ENCODE measurements at places on chromosomes 11 and 22.
A peak's percentile ranks its signal among the peaks of the same experiment; 100 is the strongest.

GRCh38 chr11:14783788-14784187 lies 108.2 kb downstream of the CYP2R1 start:
- no peak overlapping the region for H3K4me3 ChIP-seq
- H3K4me1 ChIP-seq, result no peaks in the 10 kb centered on the region
- no peaks in the 10 kb centered on the region for H3K36me3 ChIP-seq
- H3K27me3 ChIP-seq, result no peaks in the 10 kb centered on the region

- H3K27ac ChIP-seq, result no peak within 1 kb of the TSS
- peaks cover 22% of the 10 kb centered on the region for H3K27me3 ChIP-seq
- peaks cover 11% of the 10 kb centered on the region for H3K36me3 ChIP-seq
- DNase-seq, result no peak
Measured at GRCh38 chr11:60924110-60924905, at the start of gene TMEM132A. TMEM132A (plus strand) TSS chr11:60924460; CDS start chr11:60924634, 174 bp downstream.

DNA sequence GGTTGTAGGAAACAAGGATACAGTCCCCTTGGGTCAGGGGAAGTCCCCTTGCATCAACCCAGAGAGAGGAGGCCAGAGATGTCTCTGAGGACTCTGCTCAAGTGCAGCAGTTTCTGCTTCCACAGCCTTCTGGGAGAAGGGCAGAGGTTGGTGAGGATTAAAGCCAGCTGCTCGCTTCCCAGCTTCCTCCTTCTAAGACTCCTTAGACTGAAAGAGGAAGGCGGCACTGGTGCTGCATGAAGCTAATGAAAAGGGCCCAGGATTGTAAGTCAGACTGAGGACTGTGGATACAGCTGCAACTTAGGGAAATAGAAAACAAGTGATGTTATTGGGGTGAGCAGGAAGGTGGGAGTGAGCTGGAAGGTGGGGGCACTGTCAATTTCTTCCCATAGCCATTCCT lies at the start of gene OR52K1:
Gene OR52K1 (plus strand): TSS at position 202 of the 400 bp plus-strand sequence. CDS start 6,255 bp downstream, outside the sequence.
- no peaks in the 10 kb centered on the region for H3K27me3 ChIP-seq
- no peaks in the 10 kb centered on the region for H3K36me3 ChIP-seq
- DNase-seq, result no peak
- no peak within 1 kb of the TSS for H3K4me3 ChIP-seq
- no peaks in the 10 kb centered on the region for H3K4me1 ChIP-seq

GRCh38 chr22:45197606-45198462 lies 34.1 kb downstream of the NUP50 start:
- H3K4me3 ChIP-seq, result no peak overlapping the region
- no peaks in the 10 kb centered on the region for H3K4me1 ChIP-seq
- DNase-seq, result no peak

DNA sequence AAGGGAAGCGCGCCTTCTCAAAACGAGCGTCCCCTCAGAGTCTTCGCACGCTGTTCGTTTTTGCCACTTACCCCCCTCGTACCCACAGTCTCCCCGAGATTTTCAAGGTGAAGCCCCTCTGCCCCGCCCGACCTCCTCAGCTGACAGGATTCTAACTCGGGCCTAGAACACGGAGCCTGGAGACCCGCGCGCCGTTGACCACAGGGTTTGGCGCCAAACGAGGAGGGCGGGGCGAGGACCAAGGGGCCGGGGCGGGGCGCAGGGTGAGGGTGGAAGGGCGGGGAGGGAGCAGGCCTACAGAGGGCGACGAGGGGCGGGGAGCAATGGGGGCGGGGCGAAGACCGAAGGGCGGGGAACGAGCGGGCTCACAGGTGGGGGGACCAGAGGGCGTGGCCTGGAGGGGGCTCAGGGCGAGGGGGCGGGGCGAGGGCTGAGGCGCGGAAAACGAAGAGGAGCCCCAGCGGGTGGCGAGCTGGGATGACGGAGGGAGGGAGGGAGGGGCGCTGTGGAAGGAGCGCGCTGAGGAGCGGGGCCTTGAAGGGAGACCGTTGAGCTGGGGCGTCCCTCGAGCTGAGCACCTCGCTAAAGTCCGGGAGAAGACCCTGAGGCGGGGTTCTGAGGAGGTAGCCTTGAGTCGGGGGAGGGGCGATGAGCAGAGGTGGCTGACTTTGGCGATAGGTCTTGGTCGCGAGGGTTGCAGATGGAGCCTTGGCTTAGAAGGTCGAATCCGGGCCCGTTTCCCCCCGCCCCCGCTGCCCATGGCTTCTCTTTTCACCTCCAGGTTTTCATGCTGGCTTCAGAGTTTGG lies at the start of gene DMC1:
Gene DMC1 (minus strand): TSS at position 212 of the 807 bp plus-strand sequence. CDS start 1,927 bp downstream, outside the sequence.
- H3K4me3 ChIP-seq, result peak within 1 kb of the TSS; percentile 80
- DNase-seq, result peak; percentile 96
- peak within 1 kb of the TSS; percentile 81 for H3K27ac ChIP-seq
- no peaks in the 10 kb centered on the region for H3K36me3 ChIP-seq
- peaks cover 13% of the 10 kb centered on the region for H3K4me1 ChIP-seq

DNA sequence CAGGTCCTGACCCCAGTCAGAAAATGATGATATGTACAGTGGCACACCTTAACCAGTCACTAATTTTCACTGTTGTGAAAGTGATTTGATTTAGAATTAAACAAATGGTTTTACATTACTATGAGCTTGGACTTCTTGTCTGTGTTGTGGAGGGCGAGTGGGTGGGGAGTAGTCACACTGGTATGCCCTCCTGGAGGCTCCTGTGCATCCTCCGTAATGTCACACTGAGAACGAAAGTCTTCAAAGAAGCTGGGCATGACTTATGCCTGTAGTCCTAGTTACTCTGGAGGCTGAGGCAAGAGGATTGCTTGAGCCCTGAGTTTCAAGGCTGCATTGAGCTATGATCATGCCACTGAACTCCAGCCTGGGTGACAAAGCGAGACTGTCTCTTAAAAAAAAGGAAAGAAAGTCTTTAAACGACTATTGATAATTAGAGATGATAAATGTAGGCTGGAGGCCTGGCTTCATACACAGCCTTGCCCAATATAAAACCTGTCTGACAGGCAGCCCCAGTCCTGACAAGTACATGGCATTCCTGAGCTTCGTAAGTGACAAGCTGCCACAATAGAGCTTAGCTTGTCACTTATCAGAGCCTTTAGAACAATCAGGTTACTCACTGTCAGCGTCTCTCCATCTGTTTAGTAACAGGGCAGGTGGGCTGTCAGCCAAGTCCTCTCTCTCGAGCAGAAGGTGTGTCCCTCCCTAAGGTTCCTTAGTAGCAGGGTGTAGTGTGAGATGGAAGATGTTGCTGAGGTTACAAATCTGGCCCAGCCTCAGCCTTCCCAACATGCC lies 5.0 kb upstream of the LIMK2 start:
- H3K27me3 ChIP-seq, result no peaks in the 10 kb centered on the region
- no peak for DNase-seq
- H3K4me3 ChIP-seq, result no peak overlapping the region
- no peak overlapping the region for H3K27ac ChIP-seq
- peaks cover 19% of the 10 kb centered on the region for H3K4me1 ChIP-seq

- no peaks in the 10 kb centered on the region for H3K4me1 ChIP-seq
- H3K36me3 ChIP-seq, result no peaks in the 10 kb centered on the region
- no peak overlapping the region for H3K4me3 ChIP-seq
- DNase-seq, result no peak
Measured at GRCh38 chr11:30458541-30458940, 127.6 kb downstream of the MPPED2 start.

- H3K27me3 ChIP-seq, result no peaks in the 10 kb centered on the region
- no peaks in the 10 kb centered on the region for H3K36me3 ChIP-seq
- no peak overlapping the region for H3K4me3 ChIP-seq
Measured at GRCh38 chr11:116082256-116082655, 578.0 kb upstream of the CADM1 start.

DNA sequence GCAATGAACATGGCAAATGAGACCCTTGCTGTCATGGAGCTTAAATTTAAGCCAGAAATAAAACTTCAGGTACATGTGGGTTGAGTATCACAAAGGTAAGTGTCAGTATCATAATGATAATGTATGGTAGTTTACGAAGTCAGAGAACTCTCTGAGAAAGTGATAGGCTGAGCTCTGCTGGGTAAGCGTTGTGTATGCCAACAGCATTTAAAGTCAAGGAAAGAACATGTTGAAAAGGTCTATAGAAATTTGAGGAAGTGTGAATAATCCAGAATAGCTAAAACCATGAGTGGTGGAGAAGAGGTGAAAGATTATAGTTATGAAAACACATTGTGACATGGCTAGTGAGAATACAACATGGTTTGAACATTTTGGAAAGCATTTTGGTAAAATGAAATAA lies 17.4 kb upstream of the CTSC start:
- no peak overlapping the region for H3K4me3 ChIP-seq
- no peaks in the 10 kb centered on the region for H3K27me3 ChIP-seq
- H3K36me3 ChIP-seq, result no peaks in the 10 kb centered on the region
- no peak overlapping the region for H3K27ac ChIP-seq
- DNase-seq, result no peak

DNA sequence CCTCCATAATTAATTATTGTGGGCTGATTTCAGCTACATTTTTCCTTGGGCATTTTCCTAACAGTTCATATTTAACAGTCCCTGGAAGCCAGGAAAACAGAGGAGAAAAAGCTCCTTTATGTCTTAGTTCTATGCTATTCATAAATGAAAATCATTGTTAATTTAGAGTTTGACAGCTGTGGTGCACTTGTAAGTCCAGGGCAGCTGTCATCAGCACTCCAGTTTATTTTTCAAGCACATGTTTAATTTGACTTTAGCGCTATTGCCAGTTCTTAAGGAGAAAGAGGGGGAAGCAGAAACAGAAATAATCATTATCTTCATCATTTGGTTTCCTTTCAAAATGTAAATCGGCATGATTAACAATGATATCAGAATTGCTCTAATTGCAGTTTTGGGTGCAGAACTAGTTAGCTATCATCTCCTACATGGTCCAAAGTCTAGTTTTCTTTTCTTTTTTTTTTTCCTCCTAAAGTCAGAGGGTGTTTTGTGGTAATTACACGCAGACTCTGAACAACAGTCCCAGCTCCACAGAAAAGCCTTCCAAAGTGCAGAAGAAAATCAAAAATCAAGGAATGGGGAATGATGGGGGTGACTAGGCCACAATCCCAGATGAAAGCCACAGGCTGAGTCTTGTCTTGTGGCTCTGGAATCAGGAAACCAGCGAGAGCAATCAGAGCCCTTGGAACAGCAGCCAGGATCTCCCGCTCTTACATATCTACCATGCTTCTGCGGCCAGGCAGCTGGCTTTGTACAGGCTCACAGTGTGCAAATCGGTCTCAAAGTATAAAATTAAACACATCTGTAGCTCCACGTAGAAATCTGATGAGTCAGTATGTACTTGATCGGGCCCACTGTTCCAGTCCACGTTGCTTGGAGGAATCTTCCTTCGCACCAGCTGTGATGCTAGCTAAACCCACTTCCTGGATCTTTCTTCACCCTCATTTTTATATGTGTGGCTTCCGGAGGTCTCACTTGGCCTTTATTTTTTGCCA lies 91.9 kb downstream of the SPON1 start:
- no peaks in the 10 kb centered on the region for H3K27me3 ChIP-seq
- H3K4me1 ChIP-seq, result no peaks in the 10 kb centered on the region
- H3K27ac ChIP-seq, result no peak overlapping the region
- no peaks in the 10 kb centered on the region for H3K36me3 ChIP-seq
- DNase-seq, result no peak
- H3K4me3 ChIP-seq, result no peak overlapping the region

DNA sequence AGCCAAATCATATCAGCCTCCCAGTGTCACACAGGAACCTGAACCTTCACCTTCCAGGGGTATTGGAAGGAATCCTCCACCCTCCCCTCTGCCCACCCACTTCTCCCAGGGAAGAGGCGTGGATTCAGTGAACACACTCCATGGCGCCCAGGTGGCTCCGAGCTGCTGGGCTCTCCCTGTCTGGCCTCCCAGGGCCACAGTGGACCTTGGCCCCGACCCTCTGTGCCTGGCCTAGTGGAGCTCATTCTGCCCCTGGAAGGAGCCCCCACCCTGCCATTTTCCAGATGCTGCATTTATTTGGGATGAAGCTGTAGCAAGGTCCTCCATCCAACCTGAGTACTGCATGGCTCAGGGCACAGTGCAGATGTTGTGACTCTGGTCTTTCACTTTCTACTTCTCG lies 1340.1 kb downstream of the TBC1D22A start:
- no peak overlapping the region for H3K27ac ChIP-seq
- H3K4me3 ChIP-seq, result no peak overlapping the region
- H3K4me1 ChIP-seq, result peaks cover 42% of the 10 kb centered on the region
- no peaks in the 10 kb centered on the region for H3K27me3 ChIP-seq

GRCh38 chr11:114713756-114714155 lies 35.4 kb downstream of the NXPE2 start:
- no peaks in the 10 kb centered on the region for H3K4me1 ChIP-seq
- no peak overlapping the region for H3K4me3 ChIP-seq
- no peak for DNase-seq
- H3K27me3 ChIP-seq, result no peaks in the 10 kb centered on the region
- H3K27ac ChIP-seq, result no peak overlapping the region

DNA sequence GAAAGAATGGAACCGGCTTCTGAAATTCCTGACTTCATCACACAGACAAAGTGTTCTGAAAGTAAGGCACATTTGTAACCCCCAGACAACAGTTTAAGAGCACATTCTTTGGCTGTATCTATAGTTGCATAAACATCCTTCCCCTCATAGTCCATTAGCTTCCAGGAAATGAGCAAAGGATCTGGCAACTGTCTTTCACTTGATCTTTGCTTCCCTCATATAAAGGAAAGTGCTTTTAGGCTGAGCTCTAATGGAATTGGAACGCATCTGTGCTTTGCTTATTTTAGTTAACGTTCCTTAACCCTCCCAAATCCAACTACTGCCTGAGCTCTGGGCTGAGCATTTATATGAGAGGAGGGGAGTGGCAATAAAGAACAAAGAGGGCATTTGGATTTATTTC lies 76.9 kb upstream of the API5 start:
- no peak overlapping the region for H3K27ac ChIP-seq
- H3K36me3 ChIP-seq, result no peaks in the 10 kb centered on the region
- DNase-seq, result no peak
- H3K4me1 ChIP-seq, result no peaks in the 10 kb centered on the region
- H3K4me3 ChIP-seq, result no peak overlapping the region

GRCh38 chr11:82996966-82997606 lies 74.6 kb downstream of the RAB30 start:
- H3K27ac ChIP-seq, result peak overlapping the region; percentile 97
- H3K4me1 ChIP-seq, result peaks cover 68% of the 10 kb centered on the region
- H3K4me3 ChIP-seq, result peak overlapping the region; percentile 52
- H3K36me3 ChIP-seq, result peaks cover 2% of the 10 kb centered on the region

- H3K4me3 ChIP-seq, result no peak overlapping the region
- H3K4me1 ChIP-seq, result peaks cover 16% of the 10 kb centered on the region
- no peaks in the 10 kb centered on the region for H3K27me3 ChIP-seq
- no peak for DNase-seq
Measured at GRCh38 chr11:100581318-100581717, 105.8 kb upstream of the ARHGAP42 start.

DNA sequence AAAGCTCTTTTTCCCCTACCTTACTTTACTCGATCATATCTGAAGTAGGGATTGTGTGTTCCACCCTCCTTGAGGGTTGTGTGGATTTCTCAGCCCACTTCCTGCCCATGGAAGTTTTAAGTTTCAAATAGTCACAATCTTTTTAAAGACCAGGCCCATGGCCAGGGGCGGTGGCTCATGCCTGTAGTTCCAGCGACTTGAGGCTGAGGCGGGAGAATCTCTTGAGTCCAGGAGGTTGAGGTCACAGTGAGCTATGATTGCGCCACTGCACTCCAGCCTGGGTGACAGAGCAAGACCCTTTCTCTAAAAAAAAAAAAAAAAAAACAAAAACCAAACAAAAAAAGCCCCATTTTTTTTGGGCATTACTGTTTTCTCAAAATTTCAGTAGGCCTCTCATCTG lies 36.3 kb upstream of the LRRC10B start:
- no peaks in the 10 kb centered on the region for H3K4me1 ChIP-seq
- no peak overlapping the region for H3K27ac ChIP-seq
- no peaks in the 10 kb centered on the region for H3K36me3 ChIP-seq
- H3K27me3 ChIP-seq, result no peaks in the 10 kb centered on the region
- DNase-seq, result no peak

Measured in MM.1S (cell line).